ENCODE measurements at places on chromosomes 4 and X.
A peak's percentile ranks its signal among the peaks of the same experiment; 100 is the strongest.

DNA sequence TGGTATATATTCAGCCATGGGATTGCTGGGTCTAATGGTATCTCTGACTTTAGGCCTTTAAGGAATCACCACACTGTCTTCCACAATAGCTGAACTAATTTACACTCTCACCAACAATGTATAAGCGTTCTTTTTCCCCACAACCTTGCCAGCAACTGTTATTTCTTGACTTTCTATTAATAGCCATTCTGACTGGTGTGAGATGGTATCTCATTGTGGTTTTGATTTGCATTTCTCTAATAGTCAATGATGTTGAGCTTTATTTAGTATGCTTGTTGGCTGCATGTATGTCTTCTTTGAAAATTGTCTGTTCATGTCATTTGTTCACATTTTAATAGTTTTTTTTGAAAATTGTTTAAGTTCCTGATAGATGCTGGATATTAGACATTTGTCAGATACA is 235.2 kb downstream of the HEPH start:
- DNase-seq = no peak

- no peak for DNase-seq
Observed at GRCh38 chr4:185513489-185514181, 21.7 kb downstream of the PDLIM3 start.

DNA sequence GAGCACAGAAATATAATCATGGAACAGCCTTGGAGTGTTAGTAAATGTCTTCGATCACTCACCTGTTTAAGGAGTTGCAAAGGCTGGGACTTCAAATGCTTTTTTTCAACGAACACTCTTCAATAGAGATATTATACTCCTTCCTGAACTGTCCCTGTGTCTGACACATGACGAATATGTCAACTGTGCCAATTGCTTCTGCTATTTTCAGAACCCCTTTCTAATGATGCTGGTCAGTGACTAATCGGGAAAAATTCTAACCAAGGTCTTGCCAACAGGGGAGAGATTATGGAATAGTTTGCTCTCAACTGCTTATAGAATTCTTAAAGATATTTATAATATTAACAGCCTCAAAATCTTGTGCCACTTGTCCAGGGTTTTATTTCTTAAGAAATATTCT is 8.5 kb upstream of the KLHL34 start:
- no peak for DNase-seq

- no peak for DNase-seq
Observed at GRCh38 chr4:144948009-144948408, 150.0 kb downstream of the ANAPC10 start.

- DNase-seq = no peak
Observed at GRCh38 chrX:50881028-50881427, 29.5 kb upstream of the BMP15 start.

- DNase-seq = no peak
Observed at GRCh38 chr4:174144106-174144505, 139.4 kb downstream of the FBXO8 start.

DNA sequence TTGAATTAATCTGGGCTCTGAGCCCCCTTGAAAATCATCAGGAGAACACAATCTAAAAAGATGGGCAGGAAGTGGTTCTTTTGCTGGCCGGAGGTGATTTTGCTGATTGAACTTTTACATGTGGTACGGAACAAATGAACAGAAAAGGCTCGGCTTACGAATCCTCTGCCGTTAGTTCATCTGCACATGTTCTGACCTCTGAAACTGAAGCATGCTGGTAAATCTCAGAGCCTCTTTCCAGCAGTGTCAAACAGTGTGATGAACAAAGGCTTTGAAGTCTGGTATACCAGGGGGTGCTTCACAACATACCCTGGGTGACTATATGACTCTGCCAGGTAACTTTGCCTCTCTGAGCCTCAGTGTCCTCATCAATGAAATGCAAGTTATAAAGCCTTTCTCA is 194.2 kb upstream of the C1QTNF7 start:
- no peak for DNase-seq

DNA sequence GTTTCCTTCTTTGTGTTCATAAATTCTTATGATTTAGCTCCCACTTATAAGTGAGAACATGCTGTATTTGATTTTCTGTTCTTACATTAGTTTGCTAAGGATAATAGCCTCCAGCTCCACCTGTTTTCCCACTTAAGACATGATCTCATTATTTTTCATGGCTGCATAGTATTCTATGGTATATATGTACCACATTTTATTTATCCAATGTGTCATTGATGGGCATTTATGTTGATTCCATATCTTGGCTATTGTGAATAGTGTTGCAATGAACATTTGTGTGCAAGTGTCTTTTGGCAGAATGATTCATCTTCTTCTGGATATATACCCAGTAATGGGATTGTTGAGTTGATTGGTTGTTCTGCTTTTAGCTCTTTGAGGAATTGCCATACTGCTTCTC is 1234.8 kb downstream of the ADGRL3 start:
- DNase-seq = no peak

DNA sequence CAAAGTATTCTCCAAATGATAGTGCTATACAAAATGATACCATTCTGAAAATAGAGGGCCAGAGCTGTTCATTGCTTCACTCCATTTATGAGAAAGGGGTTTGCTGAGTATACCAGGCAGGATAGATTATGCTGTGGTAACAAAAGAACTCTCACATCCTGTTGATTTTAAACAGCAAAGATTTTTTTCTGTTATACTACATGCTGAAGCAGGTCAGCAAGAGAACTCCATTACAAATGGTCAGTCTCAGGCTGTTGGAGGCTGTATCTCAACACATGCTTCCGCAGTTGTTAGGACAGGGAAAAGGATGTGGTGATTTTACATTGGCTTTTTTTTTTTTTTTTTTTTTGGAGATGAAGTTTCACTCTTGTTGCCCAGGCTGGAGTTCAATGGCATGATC is 13.7 kb upstream of the KLHL5 start:
- no peak for DNase-seq

GRCh38 chrX:20382518-20383297 is 116.0 kb upstream of the RPS6KA3 start:
- no peak for DNase-seq

DNA sequence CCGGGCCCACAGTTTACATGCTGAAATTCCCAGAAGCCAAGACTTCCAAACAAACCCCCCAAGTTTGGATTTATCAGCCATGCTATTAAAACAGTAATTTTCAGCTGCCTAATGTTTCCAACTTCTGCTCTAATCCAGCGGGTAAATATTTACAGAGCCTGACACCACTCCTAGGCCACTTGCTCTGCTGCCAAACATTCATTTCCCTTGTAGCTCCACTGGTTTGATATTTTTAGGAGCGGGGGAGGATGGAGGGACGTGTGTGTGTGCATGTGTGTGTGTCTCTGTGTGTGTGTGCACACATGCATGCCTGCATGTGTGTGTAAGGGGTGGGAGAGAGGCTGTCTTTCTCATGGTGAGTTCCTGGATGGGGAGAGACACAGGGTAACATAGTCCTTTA is 115.7 kb upstream of the PJA1 start:
- no peak for DNase-seq

DNA sequence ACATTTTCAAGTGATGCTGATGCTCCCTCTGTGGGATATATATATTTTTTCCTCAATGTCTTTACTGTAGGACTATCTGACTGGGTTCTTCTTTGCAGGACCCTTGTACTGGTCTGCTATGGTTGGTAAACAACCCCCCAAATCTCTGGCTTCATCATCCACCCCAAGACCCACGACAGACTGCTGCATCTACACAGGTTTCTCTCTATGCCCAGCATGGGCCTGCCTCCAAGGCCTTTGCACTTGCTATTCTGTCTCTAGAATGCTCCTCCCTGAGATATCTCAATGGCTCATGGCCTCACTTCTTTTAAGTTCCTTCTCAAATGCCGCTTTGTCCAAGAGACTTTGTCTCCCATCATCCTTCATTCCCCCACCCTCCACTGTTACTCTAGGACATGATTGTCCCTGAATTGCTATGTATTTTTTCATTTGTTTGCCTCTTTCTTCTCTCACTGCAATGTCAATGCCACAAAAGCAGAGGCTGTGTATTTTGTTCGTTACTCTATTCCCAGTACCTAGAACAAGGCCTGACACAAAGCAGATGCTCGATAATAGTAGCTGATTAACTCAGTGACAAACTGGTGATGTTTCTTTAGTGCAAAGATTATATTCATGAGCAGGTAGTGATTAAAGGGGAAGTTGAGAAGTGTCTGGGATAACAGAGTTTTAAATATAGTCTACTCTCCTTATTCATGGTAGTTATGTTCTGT is 6.6 kb downstream of the EVC start:
- no peak for DNase-seq

- peak; percentile 15 for DNase-seq
Observed at GRCh38 chrX:132491191-132491590, 2.4 kb upstream of the MBNL3 start.

- DNase-seq = peak; percentile 75
Observed at GRCh38 chr4:89245459-89245858, 62.1 kb downstream of the GPRIN3 start.

DNA sequence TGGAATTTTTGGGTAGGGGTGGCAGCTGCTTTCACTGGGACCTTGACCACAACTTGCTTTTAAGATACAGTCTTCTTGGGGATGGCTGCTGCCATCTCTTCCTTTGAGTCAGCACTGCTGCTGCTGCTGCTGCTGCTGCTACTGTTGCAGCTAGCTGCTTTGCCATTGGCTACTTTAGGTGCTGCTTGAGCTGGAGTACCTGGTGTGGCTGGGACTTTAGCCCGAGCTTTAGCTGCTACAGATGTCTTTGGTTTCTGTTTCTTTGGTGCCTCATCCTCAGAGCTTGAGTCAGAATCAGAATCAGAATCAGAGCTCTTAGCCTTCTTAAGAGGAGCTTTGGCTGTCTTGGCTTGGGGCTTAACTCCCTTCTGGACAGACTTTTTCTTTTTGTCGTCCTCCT is 52.2 kb downstream of the FAM9B start:
- DNase-seq = no peak

- no peak for DNase-seq
Observed at GRCh38 chr4:137000432-137000831, 531.9 kb downstream of the PCDH18 start.

DNA sequence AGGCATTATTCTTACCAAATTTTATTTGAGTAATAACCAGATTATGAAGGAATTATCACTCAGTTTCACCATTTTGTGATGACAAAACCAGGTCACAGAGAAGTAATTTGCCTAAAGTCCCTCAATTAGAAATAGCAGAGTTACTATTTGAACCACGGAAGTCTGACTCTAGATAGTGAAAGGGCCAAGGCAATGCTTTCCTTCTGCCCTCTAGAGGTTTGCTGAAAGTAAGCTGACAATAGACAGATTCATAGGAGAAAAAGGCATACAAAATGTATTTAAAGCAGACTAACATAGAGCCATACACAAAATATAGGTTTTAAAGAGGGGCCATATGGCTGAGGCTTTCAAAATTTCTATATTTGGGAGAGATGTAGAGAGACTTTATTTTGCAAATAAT is 43.1 kb downstream of the CXXC4 start:
- no peak for DNase-seq

- DNase-seq = no peak
Observed at GRCh38 chrX:47186096-47186740, 7.4 kb upstream of the UBA1 start.

- DNase-seq = peak; percentile 0
Observed at GRCh38 chrX:86946569-86946968, 571.0 kb upstream of the KLHL4 start.

DNA sequence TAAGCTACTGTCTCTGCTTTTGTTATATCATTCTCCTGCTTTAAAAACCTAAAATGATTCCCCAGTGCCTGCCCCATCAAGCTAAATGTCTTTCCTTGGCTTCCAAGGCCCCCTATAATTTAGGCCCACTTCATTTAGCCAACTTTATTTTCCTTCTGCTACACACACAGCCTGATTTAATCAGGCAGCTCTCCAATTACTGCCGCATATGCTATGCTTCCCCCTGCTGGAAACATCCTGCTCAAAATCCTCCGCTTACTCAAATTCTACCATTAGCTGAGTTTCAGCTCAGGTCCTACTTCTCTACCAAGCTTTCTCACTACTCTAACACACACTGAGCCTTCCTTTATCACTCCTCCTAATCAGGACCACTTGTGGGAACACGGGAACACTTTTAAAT is 17.0 kb downstream of the LAMP2 start:
- no peak for DNase-seq

DNA sequence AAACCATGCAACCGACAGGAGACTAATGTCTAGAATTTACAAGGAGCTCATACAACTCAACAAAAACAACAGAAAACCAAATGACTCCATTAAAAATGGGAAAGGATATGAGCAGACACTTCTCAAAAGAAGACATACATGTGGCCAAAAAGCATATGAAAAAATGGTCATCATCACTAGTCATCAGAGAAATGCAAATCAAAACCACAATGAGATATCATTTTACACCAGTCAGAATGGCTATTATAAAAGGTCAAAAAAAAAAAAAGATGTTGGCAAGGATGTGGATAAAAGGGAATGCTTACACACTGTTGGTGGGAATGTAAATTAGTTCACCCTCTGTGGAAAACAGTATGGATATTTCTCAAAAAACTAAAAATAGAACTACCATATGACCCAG is 50.5 kb upstream of the CHRDL1 start:
- DNase-seq = no peak

DNA sequence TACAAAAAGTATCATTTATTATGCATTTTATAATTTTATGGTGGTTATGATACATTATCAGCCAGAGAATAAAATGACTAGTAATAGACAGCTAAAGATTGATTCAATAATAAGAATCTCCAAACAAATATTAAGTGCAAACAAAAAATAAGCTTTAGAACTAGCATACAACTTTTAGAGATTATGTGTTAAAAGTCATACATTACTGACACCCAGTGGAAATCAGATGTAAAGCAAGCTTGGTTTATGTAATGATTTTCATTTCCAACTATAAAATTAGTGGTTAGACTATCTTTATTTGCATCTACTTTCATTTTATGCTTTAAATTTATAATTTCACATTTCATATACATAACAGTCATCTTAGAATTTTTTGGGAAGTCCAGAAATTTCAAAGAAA is 57.7 kb downstream of the IL13RA2 start:
- no peak for DNase-seq

GRCh38 chr4:4855301-4856070 is 4.0 kb upstream of the MSX1 start:
- no peak for DNase-seq

- peak; percentile 39 for DNase-seq
Observed at GRCh38 chr4:119659576-119659975, 31.0 kb upstream of the PDE5A start.

DNA sequence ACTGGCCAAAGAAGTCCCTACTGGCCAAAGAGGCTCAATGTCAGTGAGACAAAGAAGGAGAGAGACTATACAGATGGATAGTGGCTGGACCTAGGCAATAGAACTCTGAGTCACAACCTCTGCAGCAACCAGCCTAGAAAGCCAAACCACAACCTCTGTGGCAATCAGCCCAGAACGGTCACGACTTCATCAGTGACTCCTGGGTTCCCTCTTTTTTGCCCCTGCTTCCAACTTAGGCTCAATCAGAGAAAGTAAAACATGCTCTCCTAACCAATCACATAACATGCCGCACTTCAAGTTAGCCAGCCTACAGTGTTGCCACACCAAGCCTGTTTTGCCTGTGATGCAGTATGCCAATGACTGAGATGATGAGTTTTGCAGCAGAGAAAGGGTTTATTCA is 203.4 kb downstream of the ANAPC10 start:
- DNase-seq = no peak

GRCh38 chr4:150126864-150127203 is 48.6 kb downstream of the DCLK2 start:
- no peak for DNase-seq

- no peak for DNase-seq
Observed at GRCh38 chrX:108468486-108468885, 28.8 kb downstream of the COL4A5 start.
